Stimulated activated CD4-positive, alpha-beta T cell treated with anti-CD3 and anti-CD28 coated beads, Interleukin-4, amount 100 ng/mL, for 4 hours (primary cell): ENCODE measurements at places on chromosomes 16 and 17.
A peak's percentile ranks its signal among the peaks of the same experiment; 100 is the strongest.

GRCh38 chr17:45146890-45147580, 1.2 kb upstream of the HEXIM1 start:
- no peak for DNase-seq

DNA sequence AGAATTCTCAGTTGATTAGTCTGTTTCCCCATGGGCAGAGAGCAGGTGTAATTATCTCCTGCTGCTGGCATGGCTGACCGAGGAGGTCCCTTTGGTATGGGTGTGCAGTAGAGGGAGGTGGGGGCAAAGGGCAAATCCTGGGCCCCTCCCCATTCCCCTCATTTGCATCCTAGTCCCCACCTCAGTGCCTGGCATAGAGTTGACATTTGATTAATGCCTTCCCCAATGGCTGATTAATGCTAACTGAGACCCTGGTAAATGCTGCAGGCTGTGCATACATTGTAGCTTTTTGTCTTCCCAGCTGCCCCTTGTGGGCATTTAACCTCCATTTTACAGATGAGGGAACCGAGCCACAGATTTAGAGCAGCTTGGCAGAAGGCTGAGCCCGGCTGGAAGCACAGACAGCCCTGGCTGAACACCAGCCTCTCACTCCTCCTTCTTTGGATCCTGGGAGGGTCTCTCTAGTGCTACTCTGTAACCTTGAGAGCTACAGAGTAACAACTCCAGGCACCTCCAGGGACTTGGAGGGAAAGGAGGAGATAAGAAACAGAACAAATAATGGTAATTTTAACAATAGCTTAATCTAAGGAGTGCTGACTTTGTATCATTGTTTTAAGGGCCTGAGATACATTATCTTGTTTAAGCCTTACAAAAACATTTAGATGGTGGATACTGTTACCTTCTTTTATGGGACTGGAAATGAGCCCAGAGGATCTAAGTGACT, 5.1 kb downstream of the PLCG2 start:
- no peak for DNase-seq

GRCh38 chr17:72359274-72359673, 238.5 kb downstream of the SOX9 start:
- no peak for DNase-seq

DNA sequence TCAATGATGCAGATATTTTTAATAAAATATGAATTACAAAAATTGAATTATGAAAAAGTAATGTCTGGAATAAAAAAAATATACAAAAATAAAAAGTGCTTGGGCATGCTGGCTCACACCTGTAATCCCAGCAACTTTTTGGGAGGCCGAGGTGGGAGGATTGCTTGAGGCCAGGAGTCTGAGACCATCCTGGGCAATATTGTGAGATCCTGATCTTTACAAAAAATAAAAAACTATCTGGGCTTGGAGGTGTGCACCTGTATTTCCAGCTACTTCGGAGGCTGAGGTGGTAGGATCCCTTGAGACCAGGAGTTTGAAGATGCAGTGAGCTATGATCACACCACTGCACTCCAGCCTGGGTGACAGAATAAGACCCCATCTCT, 141.8 kb downstream of the NPIPB5 start:
- DNase-seq: no peak

GRCh38 chr17:64984851-64985521, 65.7 kb upstream of the LRRC37A3 start:
- DNase-seq: peak; percentile 69

GRCh38 chr16:59214455-59214854, 480.3 kb upstream of the GOT2 start:
- DNase-seq: no peak

DNA sequence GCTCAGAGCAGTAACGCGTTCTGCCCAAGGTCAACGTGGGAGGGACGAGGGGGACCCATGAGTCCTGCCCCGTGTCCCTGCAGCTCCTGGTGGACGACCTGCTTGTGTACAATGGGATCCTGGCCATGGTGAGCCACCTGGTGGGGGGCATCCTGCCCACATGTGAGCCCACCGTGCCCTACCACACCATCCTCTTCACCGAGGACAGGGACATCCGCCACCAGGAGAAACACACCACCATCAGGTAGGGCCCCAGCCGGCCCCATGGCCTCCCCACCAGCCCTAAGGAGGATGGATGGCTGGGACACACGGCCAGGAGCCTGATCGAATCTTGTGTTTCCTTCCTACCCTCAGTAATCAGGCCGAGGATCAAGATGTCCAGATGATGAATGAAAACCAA, 227.6 kb downstream of the KATNIP start:
- DNase-seq: no peak

GRCh38 chr16:50509521-50510341, 38.5 kb upstream of the NKD1 start:
- peak; percentile 34 for DNase-seq

DNA sequence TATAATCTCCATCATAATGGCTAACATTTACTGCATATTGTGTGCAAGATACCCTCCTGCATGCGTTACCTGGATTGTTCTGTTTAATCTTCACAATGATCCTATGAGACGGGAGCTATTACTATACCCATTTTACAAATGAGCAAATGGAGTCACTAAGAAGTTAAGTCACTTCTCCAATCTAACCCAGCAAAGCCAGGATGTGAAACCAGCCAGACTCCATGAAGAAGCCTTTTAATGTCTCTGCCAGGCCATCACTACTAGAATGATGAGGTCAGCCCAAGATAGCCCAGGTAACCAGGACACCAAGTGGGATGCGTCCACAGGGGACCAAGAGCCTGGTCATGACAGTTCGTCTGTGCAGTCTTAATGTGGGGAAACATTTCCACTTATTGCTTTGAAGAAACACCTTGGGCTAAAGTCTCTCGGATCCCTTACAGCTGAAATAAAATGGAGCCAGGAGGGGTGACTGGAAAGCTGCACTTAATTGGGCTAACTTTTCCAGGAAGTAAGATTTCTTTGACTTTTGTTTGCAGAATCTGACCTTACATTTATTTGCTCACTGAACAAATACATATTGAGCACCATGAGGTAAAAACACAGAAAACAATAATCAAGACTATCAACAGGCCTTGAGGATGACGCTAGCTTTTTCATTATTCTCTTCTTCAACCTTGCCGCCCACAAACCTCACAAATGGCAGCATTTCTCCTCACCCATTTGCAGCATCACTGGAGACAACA, 926 bp upstream of the SHCBP1 start:
- DNase-seq: no peak

DNA sequence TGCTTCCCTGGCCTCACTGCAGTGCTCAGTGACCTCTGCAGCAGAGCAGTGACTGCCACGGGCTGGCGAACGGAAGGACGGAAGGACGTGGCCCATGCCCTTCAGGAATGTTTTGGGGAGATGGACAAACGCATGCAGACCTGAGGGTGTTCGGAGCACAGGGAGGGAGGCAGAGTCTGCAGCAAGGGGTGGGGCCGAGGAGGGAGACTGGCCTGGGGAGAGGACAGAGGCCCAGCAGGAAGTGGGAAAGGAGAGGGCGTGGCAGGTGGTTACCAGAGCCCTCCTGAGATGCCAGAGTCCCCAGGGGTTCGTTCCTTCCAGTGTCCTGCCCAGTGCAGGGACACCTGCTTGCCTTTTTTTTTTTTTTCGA, 21.9 kb downstream of the ADORA2B start:
- DNase-seq: no peak

- DNase-seq: no peak
Observed at GRCh38 chr16:3242709-3243108, 7.8 kb upstream of the ZNF200 start.

DNA sequence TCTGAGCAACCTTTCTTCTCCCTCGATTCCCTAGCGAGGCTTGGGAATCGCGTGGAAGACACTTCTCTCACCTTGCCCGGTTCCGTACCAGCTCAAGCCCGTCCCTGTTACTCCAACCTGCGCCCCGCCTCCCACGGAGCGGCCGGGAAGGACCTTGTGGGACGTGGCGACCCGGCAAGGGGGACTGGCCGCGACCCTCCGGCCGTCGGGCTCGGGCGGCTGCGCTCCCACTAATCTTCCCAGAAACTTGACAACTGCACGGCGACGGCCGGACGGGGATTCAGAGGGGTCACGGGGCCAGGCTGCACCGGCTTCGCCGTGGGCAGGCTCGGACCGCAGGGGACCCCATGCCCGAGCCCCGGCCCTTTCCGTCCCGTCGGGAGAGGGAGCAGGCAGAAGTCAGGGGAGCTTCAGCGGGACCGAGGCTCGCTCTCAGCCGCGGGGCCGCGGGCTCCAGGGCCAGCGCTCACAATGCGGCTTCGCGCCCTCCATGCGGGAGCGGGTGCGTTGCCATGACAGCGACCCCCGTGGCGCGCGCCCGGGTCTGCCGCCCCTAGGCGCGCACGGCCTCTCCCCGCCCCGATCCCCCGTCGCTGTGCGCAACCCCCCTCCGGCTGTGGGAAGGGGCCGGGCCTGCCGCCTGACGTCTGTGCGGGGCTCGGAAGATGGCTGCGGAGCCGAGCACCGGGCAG, at the start of gene SGSM2:
TSS of gene SGSM2 (plus strand) at position 650 of the 692 bp plus-strand sequence. CDS start 188 bp downstream, outside the sequence.
- peak; percentile 63 for DNase-seq

- DNase-seq: no peak
Observed at GRCh38 chr16:13269359-13269758, 368.0 kb downstream of the SHISA9 start.

GRCh38 chr17:36004594-36005108, 3.3 kb upstream of the CCL15 start:
- no peak for DNase-seq

DNA sequence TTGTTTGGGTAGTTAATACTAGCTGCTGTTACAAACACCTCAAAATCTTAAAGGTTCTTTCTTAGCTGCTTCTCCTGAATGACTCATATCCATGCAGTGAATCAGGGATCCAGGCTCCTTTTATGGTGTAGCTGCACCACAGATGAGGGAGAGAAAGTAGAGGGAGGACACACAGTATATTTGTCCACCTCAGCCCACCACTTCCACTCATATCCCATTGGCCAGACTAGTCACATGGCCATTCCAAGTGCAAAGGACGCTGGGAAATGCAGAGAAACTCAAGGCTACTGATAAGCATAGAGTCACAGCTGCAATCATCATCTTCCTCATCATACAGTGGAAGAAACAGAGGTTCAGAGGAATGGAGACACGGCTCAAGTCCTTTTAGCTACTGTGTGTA, 63.8 kb downstream of the GSG1L start:
- DNase-seq: no peak

DNA sequence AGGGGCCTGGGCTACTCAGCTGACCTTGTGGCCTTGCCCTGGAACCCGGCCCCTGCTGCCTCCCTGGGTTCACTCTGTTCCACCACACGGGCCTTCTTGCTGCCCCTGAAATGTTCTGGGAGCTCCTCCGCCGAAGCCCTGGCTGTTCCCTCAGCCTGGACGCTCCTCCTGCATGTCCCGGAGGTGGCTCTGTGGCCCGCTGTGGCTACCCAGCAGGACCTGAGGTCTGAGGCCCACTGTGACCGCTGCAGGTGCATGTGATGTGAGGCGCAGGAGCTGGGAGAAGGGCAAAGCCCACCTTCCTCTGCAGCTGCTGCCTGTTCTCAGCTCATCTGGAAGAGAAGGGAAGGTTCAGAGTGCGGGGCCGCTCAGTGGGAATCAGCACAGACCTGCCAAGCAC, 38.9 kb upstream of the ACSF3 start:
- DNase-seq: no peak

- DNase-seq: no peak
Observed at GRCh38 chr16:85917959-85918358, 19.0 kb downstream of the IRF8 start.

GRCh38 chr17:56150649-56151048, 2.6 kb upstream of the ANKFN1 start:
- DNase-seq: no peak

- DNase-seq: peak; percentile 78
Observed at GRCh38 chr17:8158267-8159031, 4.3 kb downstream of the VAMP2 start.
